Muscle of arm (tissue), 14 donors: ENCODE measurements at places on chromosomes 2 and 18. TPM values are rescaled to one million over a fixed set of nuclear protein-coding genes. Genes with fewer than 3 reads are reported as not detected.

Gene SPATA3
- polyA plus RNA-seq = not detected

Gene NPHP1
- 10.7 TPM for polyA plus RNA-seq

Gene AMER3
- polyA plus RNA-seq = not detected

Gene WNT10A
- polyA plus RNA-seq = not detected

Gene RMC1
- polyA plus RNA-seq = 15.3 TPM

Gene ONECUT2
- polyA plus RNA-seq = 0.03 TPM

Gene HOXD12
- not detected for polyA plus RNA-seq

Gene CTDP1
- 6.2 TPM for polyA plus RNA-seq

Gene ANKMY1
- polyA plus RNA-seq = 6.1 TPM

Gene SLC19A3
- 0.64 TPM for polyA plus RNA-seq
